ENCODE measurements at places on chromosomes 5 and 9.
A peak's percentile ranks its signal among the peaks of the same experiment; 100 is the strongest.

DNA sequence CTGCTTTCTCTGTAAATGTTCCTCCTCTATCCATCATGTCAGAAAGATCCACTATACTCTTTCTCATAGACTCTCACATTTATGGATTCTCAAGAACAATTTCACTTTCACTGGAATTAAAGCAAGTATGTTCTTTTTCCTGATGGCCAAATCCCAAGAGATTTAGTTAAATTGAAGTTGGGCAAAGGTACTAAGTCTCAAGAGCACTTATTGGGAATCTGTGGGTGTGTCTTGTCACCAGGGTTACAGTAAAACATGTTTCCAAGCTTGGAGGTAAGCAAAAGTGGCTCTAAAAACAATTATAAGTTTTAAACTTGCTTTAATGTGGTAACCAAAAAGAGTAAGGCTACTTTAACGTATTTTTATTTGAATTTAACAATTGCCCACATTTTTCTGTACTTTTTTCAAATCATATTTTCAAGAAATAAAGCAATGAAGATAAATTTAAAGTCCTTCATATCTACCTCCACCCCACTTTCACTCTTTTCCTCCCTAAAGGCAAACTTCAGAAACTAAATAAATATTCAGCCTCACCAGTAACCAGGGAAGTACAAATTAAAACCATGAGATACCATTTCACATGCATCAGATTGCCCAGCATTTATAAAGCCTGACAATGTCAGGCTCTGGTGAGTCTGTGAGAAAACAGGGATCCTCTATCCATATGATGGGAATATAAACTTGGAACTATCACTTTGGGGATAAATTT is 387.4 kb downstream of the CETN3 start:
- no peak for DNase-seq

- DNase-seq, result no peak
Measured at GRCh38 chr9:26375448-26375847, 517.2 kb downstream of the CAAP1 start.

- peak; percentile 15 for DNase-seq
Measured at GRCh38 chr9:1837453-1838084, 177.6 kb upstream of the SMARCA2 start.

- DNase-seq, result no peak
Measured at GRCh38 chr5:150611026-150611425, 29.4 kb upstream of the SYNPO start.

DNA sequence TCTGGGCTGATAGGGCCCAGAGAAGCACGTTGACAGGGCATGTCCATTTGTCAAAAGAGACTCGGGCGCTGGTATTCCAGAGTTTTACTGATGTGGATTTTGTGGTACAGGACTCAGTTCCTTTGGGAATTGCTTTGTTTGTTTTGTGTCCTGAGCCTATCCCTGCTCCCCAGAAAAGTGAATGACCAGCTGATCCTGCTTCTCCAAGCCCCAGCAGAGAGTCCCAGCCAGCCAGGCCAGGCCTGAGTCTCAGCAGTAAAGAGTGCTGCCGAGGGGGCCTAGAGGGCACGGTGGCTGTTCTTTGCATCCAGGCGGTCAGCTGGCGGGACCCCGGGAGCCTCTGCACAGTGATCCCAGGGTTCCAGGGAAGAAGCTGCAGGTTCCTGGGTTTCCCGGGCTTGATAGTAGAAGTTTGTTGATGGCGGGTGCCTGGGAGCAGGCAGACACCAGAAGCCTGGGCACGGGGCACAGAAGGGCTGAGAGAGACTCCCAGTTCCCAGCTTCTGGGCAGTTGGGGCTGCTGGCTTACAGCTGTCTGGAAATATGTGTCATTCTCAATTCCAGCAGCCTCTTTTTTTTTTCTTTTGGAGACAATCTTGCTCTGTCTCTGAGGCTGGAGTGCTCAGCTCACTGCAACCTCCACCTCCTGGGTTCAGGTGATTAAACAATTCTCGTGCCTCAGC is 8.7 kb downstream of the PRDM12 start:
- DNase-seq, result no peak

DNA sequence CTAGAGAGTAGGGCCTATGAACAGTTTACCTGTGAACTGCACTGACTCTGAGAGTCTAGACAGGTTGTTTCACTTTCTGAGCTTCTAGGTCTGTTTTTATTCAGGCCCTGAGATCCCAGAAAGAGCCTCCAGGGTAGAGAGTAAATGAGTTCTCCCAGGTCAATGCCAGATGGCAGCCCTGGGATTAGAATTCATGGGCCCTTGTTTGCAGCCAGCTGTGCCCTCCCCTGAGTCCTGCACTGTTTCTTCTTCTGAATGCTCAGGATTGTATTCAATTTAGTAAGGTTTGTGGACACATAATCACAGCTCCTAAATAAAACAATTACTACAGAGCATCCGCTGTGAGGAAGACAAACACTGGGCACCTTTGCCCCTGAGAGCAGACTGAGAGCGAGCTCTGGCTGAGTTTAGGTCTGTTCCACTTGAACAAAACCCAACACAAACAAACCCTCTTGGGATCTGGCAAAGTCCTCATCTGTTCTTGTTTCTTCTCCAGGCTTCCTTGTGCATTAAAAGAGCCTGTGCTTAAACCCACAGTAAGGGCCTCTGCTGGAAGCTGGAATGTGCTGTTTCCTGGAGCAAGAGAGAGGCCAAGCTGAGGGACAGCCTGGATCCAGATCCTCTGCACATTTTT is 29.9 kb downstream of the FAM219A start:
- DNase-seq, result no peak

DNA sequence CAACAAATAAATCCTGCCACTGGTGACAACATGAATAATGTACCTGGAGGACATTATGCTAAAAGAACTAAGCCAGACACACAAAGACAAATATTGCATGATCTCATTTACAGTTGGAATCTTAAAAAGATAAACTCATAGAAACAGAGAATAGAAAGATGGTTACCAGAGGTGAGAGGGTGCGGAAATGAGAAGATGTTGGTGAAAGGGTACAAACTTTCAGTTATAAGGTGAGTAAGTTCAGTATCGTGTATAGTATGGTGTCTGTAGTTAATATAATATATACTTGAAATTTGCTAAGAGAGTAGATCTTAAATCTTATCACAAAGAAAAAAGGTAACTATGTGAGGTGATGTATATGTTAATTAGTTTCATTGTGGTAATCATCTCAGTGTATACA is 63.3 kb downstream of the PRRC1 start:
- no peak for DNase-seq

GRCh38 chr5:28734396-28734795 is 1696.0 kb upstream of the CDH9 start:
- DNase-seq, result no peak

DNA sequence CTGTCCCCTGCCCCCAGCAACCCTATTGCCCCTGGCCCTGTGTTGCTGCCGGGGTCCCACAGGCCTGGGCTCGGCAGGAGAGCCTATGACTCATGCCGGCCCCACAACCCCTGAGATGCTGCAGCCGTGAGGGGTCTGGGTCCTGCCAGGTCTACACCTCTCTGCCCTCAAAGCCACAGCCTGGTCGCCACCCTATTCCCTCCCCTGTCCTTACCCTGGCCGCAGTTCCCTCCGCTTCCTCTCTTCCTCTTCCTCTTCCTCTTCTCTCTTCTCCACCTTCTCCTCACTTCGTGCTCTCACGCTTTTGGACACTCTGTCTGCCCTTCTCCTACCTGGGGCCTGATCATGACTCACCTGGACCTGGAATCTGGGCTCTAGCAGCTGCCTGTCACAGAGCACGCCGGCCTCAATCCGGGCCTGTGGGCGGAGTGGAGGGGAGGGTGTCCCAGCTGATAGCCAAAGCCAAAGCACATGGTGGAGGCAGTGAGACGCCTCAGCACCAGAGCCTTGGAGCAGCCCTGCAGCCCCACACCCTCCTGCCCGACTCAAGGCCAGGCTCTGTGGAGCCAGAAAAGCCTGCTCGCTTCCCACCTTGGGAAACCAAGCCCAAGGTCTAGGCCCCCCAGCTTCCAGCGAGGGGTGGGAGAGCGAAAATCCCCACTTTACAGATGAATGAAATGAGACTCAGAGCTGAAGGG is 26.8 kb upstream of the CSF1R start:
- peak; percentile 8 for DNase-seq

GRCh38 chr5:82403724-82404123 is 125.6 kb upstream of the RPS23 start:
- DNase-seq, result no peak

Data from GM12891 (cell line).